Subcutaneous preadipocyte (primary cell): ENCODE measurements at places on chromosomes 3 and 15. TPM values are rescaled to one million over a fixed set of nuclear protein-coding genes. Genes with fewer than 3 reads are reported as not detected.

The RCCD1 gene
- 13.6 and 16.6 TPM in 2 replicates for total RNA-seq

The IL5RA gene
- not detected in 2 replicates for total RNA-seq

The GPR160 gene
- 0.37 and 0.39 TPM in 2 replicates for total RNA-seq

The CLDN16 gene
- total RNA-seq, result not detected in 2 replicates

The SCAANT1 gene
- not detected in 2 replicates for total RNA-seq

The LSAMP gene
- under 0.01 TPM in 1 of 2 replicates, not detected in the other for total RNA-seq

The ONECUT1 gene
- total RNA-seq, result not detected in 2 replicates

The CCDC33 gene
- not detected in 2 replicates for total RNA-seq

The ENTPD3 gene
- total RNA-seq, result not detected in 2 replicates

The GOLGA6L1 gene
- not detected in 2 replicates for total RNA-seq

The SLC30A4 gene
- 5.9 TPM in 2 replicates for total RNA-seq

The CYP8B1 gene
- not detected in 2 replicates for total RNA-seq

The GOLGA8O gene
- under 0.01 and 0.20 TPM in 2 replicates for total RNA-seq

The SHC4 gene
- 0.39 and 0.73 TPM in 2 replicates for total RNA-seq

The ABHD2 gene
- 63.7 and 80.1 TPM in 2 replicates for total RNA-seq

The NEK10 gene
- 9.2 and 13.1 TPM in 2 replicates for total RNA-seq

The SMCO1 gene
- total RNA-seq, result under 0.01 TPM in 1 of 2 replicates, not detected in the other

The RPL22L1 gene
- 191 and 384 TPM in 2 replicates for total RNA-seq

The EOMES gene
- under 0.01 TPM in 1 of 2 replicates, not detected in the other for total RNA-seq

The CCDC39 gene
- total RNA-seq, result under 0.01 TPM in 1 of 2 replicates, not detected in the other

The TGM5 gene
- total RNA-seq, result not detected in 2 replicates

The CHRNA7 gene
- total RNA-seq, result under 0.01 TPM in 2 replicates

The SPSB4 gene
- not detected in 2 replicates for total RNA-seq

The ACP3 gene
- 7.3 and 47.5 TPM in 2 replicates for total RNA-seq

The OCA2 gene
- total RNA-seq, result under 0.01 TPM in 1 of 2 replicates, not detected in the other

The CHRNB4 gene
- not detected in 2 replicates for total RNA-seq

The GXYLT2 gene
- total RNA-seq, result 24.6 and 32.6 TPM in 2 replicates

The CRABP1 gene
- total RNA-seq, result not detected in 2 replicates

The SUSD5 gene
- total RNA-seq, result 1.1 and 2.9 TPM in 2 replicates

The PRICKLE2 gene
- 32.0 and 32.1 TPM in 2 replicates for total RNA-seq

The CFAP100 gene
- not detected in 2 replicates for total RNA-seq

The PRKAR2A gene
- 35.6 and 57.3 TPM in 2 replicates for total RNA-seq

The HIGD1A gene
- total RNA-seq, result 126 and 180 TPM in 2 replicates

The TMIE gene
- not detected in 2 replicates for total RNA-seq

The LPP gene
- total RNA-seq, result 36.4 and 45.7 TPM in 2 replicates

The NANOGP8 gene
- 0.39 and 0.73 TPM in 2 replicates for total RNA-seq

The BCHE gene
- total RNA-seq, result 1.1 and 4.1 TPM in 2 replicates

The CSPG5 gene
- total RNA-seq, result 0.20 and 0.37 TPM in 2 replicates

The SH2D7 gene
- not detected in 2 replicates for total RNA-seq

The NPAP1 gene
- not detected in 2 replicates for total RNA-seq

The TLR9 gene
- total RNA-seq, result not detected in 2 replicates

The OR5K2 gene
- total RNA-seq, result not detected in 2 replicates

The ARRDC4 gene
- total RNA-seq, result 7.2 and 19.1 TPM in 2 replicates

The EPHB3 gene
- 1.4 and 1.8 TPM in 2 replicates for total RNA-seq

The CPEB1 gene
- 5.1 and 8.8 TPM in 2 replicates for total RNA-seq

The RTP4 gene
- total RNA-seq, result 0.20 and 1.1 TPM in 2 replicates

The AHSG gene
- total RNA-seq, result not detected in 2 replicates

The DNAJA4 gene
- 1.1 and 2.0 TPM in 2 replicates for total RNA-seq

The CEMIP gene
- 1.4 and 8.5 TPM in 2 replicates for total RNA-seq

The STRIT1 gene
- not detected in 2 replicates for total RNA-seq

The ROBO1 gene
- total RNA-seq, result 40.4 and 57.1 TPM in 2 replicates

The GAP43 gene
- 0.39 and 0.73 TPM in 2 replicates for total RNA-seq

The GMNC gene
- total RNA-seq, result under 0.01 TPM in 1 of 2 replicates, not detected in the other

The PIERCE2 gene
- total RNA-seq, result 0.73 and 1.4 TPM in 2 replicates

The HESX1 gene
- 0.37 and 1.2 TPM in 2 replicates for total RNA-seq
